ENCODE measurements at places on chromosomes 13 and 19. TPM values are rescaled to one million over a fixed set of nuclear protein-coding genes. Genes with fewer than 3 reads are reported as not detected.

DNA sequence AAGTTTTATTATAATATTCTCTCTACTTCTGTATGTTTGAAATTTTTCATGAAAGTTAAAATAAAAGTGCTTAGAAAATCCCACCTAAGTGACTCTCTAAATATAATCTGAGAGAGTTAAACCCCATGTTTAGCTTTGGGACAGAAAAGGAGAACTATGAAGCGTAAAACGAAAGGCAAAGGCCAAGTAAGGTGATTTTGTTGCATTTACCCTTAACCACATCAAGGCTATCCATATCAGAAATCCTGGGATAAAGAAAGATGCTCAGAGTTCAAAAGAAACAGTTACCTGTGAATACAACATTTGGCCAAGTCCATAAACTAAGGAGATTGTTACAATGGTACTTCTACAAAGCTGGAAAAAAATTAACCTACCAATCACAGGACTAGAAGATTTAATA, 31.3 kb downstream of the UBL3 start:
- no peak for DNase-seq

GRCh38 chr19:1336079-1336684, 47.5 kb upstream of the NDUFS7 start:
- DNase-seq: no peak

The NCAN gene
- total RNA-seq: not detected

DNA sequence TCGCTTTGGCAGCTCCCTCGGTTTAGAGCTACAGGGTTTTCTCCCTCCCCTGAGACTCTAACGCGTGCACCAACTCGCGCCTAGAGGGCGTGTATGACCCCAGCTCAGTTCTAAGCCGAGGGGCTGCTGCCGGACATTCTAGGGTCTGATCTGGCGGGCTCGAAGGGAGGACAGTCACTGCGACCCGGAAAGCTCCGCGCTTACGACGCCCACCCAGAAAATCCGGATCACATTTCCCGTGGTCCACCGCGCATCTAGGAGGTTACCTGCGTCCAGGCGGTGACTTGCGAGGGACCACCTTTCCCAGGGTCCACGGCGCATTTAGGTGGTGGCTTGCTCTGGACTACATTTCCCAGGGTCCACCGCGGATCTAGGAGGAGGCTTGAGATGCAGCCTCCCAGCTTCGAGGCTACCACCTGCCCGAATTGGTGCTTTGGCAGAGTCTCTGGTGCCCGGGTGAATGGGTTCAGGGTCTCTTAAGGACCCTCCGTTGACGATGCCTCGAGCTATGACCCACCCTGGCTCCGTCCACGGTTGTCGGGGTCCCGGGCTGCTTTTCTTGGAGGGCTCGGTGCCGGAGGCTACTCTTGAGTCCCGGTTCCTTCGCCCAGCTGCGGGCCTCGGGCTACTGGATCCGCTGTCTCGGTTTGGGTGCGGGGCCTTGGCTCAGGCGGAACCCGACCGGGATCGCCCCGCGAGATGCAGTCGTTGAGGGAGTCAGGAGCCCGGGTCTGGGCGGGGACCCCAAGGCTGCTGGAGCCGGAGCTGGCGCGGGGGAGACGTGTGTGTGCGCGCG, 30.5 kb downstream of the ZNF146 start:
- no peak for DNase-seq

GRCh38 chr13:59236309-59236919, 927.3 kb downstream of the DIAPH3 start:
- DNase-seq: no peak

DNA sequence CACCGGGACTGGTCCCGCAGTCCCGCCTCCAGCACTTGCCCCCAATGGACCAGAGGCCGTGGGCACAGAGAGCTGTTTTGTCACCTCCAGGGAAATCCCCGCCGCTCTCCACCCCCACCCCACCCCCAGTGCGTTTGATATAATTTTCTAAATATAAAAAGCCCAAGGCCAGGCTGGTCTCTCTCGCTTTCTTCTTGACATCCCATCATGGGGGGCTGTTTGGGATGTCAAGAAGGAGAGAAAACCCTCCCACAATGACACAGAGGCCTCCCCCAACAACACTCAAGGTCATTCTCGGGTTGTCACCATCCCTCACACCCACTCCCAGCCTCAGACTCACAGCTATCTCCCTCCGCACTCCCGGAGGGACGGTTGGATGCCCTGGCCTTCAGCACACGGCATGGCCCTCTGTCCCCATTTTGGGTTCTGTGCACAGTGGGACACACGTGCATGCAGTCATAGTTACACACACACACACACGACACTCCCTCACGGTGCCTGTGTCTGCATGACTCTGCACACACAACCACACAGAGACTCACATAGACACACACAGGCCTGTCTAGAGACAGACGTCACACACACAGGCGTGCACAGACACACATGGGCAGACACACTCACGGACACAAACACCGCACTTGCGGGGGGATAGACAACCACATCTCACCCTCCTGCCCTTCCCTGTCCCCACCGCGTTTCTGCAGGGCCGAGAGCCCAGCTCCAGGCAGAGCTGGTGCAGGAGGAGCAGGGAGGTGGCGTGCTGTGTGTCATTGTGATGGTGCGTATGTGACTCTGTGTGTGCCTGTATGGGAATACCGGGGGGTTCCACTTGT, 4.8 kb upstream of the NFIC start:
- no peak for DNase-seq

GRCh38 chr19:588741-589692, 664 bp upstream of the HCN2 start:
- DNase-seq: no peak

The GRIN2D gene
- total RNA-seq: 1.9 TPM

- DNase-seq: peak; percentile 97
Measured at GRCh38 chr13:30616927-30617314, 799 bp upstream of the USPL1 start.

The IZUMO1 gene
- not detected for total RNA-seq

DNA sequence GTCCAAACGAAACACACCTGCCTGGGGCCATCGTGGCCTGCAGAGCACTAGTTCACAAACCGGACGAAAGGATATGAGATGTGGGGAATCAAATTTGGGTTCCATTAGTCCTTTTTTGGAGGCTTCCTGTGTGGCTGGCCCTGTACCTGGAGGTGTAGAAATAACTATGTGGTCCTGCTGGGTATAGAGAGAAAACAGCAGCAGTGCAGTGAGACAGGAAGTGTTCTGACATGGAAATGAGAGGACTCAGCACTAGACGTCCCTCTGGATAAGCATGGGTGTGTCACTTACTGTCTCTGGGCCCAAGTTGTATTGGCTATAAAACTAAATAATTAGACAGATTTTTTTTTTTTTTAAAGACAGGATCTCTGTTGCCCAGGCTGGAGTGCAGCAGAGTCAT, 12.3 kb downstream of the KDELR1 start:
- DNase-seq: no peak

GRCh38 chr13:103373916-103374315, 307.7 kb upstream of the SLC10A2 start:
- DNase-seq: no peak

DNA sequence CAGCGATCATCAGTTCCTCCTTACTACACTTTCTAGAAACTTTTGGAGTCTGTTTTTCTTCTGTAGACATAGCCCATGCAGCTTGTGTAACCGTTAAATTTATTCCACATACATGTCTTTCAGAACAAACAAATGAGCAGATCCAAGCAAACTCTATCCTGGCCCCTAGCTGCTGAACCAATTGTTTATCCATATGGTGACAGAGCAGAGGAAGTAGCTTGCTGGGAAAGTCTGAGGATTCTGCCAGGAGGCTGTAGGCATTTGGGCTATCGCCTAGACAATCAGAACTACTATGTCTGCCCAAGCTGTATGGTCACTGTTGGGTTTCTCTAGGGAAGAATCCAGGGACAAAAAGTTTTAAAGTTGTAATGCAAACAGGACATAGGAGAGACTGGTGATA, 343.7 kb downstream of the SPRY2 start:
- DNase-seq: no peak

- DNase-seq: no peak
Measured at GRCh38 chr19:22532388-22533300, 101.5 kb upstream of the ZNF492 start.
